Right lung (tissue), 10 donors: ENCODE measurements at places on chromosomes 7 and 10. TPM values are rescaled to one million over a fixed set of nuclear protein-coding genes. Genes with fewer than 3 reads are reported as not detected.

GRCh38 chr10:42933448-42934340 lies 143.2 kb upstream of the RET start:
- peak; percentile 74 for DNase-seq

The SLC18A3 gene
- polyA plus RNA-seq: not detected

- DNase-seq: no peak
Observed at GRCh38 chr7:142800699-142801260, 30.0 kb downstream of the PRSS2 start.

GRCh38 chr7:156823435-156823834 lies 69.5 kb downstream of the LMBR1 start:
- DNase-seq: no peak

DNA sequence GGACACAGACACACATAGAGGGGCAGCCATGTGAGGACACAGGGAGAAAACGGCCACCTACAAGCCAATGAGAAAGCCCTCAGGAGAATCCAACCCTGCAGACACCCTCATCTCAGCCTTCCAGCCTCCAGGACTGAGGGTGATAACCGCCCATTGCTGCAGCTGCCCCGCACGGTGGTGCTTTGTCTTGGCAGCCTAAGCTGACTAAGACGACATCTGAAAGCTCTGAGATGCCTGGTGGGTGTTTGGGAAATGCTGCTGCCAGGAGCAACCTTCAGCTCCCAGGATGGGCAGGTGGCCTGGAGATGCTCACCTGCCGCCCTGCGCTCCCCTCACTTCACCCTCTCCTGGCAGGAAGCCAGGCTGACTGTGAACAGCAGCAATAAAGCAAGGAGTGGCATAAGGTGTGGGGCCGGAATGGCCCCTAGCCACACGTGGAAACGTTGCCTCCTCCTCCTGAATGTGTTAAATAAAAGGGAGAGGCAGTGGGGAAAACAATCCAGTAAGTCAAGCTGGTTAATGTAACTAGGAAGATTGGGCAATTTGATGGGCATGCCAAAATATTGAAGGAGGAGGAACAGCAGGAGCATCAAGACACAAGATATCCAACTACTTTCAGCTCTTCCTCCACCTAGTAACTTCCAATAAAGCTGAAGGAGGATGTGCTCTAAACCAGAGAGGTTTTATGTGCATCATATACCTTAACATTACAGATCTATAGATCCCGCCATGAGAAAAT lies 121.5 kb downstream of the TNS3 start:
- DNase-seq: no peak

GRCh38 chr7:36644625-36645422 lies 79.5 kb downstream of the AOAH start:
- no peak for DNase-seq

DNA sequence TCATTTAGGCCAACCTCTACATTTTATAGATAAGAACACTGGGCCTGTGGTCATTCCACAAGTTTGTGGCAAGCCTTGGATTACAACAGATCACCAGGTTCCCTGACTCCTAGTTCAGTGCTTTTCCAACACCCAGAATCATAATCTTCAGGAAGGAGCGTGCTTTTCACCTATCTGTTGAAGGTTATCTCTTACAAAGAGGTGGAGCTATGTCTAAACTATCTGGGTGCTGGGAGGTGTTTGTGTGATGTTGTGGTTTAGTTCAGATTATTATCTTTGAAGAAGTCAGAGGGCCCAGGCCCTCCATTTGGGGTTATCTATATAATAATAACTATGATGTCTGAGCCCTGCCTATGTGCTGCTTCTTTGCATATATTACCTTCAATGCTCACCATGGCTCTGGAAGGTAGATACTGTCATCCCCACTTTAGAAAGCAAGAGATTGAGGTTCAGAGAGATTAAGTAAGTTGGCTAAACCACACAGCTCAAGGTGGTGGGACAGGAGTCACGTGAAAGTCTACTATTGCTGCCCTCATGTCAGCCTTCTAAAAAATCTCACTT lies 24.0 kb downstream of the IL2RA start:
- DNase-seq: no peak

GRCh38 chr7:151349507-151349853 lies 7.9 kb downstream of the NUB1 start:
- DNase-seq: no peak

GRCh38 chr7:142927085-142927745 lies 6.3 kb downstream of the TRPV5 start:
- no peak for DNase-seq

GRCh38 chr10:132846631-132847415 lies 60.9 kb upstream of the NKX6-2 start:
- no peak for DNase-seq

- DNase-seq: no peak
Observed at GRCh38 chr7:124843336-124843735, 77.7 kb upstream of the GPR37 start.

DNA sequence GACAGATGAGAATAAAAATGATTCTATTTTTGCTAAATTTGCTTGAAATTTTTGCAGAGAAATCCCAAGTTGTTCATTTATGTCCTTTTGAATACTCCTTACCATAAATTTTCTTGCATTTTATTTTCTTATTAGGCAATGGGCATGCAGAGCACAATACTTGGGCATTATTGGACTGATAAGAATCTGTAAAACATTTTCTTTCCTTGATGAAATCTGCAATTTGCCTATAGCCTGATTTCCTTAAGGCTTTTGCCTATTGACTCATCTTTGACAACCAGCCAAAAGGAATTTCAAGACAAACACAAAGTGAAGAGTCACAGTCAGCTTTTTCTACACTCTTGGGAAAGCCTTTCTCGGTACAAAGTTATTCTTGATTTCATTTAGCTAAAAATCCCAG lies 30.5 kb upstream of the GNAT3 start:
- DNase-seq: peak; percentile 16

The NPY4R2 gene
- polyA plus RNA-seq: not detected

- DNase-seq: no peak
Observed at GRCh38 chr10:117221156-117221711, 19.7 kb upstream of the SLC18A2 start.

The SCIN gene
- polyA plus RNA-seq: 5.8 TPM

DNA sequence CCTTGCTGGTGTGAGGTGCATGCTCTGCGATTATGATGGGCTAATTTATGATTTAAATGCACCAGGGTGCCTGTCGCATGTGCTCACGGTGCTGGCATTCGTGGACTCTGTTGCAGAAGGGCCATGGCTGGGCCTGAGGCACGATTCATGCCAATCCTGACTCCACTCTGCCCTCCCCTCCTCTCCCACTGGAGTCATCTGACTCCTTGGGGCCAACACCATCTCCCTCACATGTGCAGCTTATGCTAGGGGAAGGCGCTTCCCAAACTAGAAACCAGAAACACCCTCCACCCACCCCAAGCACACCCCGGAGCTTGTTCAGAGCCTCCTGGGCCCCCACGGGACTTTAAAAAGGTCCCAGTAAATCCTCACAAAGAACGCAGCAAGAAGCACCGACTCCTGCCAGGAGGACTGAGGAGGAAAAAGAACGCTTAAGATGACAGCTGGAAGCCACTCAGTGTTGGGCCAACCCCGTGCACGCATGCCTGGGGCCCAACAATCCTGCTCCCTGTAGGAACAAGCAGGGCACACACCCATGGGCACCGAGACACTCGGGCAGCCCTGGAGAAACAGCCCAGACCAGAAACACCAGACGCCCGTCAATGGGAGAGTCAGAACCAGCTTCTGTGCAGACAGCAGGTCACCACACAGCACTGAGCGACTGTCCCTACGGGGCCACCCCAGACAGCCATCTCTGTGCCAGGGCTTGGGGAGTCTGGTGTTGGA lies 14.1 kb downstream of the BRI3 start:
- DNase-seq: no peak

The FAM25G gene
- polyA plus RNA-seq: not detected

DNA sequence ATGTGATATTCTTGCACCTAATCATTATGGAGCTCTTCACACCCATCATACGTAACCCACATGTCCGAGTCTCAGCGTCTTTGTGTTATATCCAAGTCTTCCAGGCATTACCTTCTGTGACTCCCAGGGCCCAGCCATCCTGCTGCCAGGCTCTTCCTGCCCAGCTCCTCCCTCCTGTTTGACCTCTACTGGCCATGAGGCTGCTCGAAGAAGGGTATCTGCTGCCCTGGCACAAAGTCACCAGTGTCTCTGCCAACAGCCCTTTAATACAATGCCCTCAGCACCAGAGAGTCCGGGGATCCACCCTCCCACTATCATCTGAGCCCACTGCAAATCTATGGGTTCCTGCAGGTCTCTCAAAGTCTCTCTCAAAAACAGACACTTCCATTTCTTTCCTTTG lies 65.3 kb upstream of the WAC start:
- DNase-seq: no peak

GRCh38 chr10:11183015-11183414 lies 165.3 kb downstream of the CELF2 start:
- DNase-seq: no peak

The AQP1 gene
- polyA plus RNA-seq: 174 TPM

DNA sequence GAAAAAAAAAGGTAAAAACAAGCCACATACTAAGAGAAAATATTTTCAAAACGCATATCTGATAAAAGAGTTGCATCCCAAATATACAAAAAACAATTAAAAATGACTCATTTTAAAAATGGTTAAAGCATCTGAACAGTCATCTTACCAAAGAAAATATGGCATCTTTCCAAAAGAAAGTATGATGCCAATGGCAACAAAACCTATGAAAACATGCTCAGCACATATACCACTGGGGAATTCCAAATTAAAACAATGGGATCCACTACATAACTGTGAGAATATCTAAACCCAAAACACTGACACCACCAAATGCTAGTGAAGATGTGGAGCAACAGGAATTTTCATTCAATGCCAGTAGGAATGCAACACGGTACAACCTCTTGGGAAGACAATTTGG lies 39.3 kb downstream of the VSTM2A start:
- DNase-seq: no peak

- DNase-seq: no peak
Observed at GRCh38 chr7:81298951-81299666, 380.3 kb upstream of the SEMA3C start.

GRCh38 chr7:24049296-24049695 lies 234.7 kb upstream of the NPY start:
- no peak for DNase-seq

- DNase-seq: no peak
Observed at GRCh38 chr7:26626156-26626555, 238.2 kb downstream of the SKAP2 start.

DNA sequence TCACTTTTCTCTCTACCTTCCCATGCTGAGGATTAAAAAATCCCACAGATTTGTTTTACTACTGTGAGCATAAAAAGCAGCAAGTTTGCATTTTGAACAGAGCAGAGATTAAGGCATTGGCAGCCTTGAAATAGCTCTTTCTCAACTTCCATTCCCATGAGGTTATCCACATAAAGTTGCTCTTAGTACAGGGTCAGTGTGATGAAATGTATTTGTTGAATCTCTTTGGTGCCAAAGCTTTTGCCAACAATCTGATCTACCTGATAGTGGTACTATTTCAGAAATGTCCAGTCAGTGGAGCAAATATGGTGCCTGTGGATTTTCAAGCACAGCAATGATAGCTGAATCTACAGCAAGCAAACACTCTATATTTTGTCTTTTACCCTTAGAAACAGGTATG lies 254.8 kb downstream of the INHBA start:
- no peak for DNase-seq

DNA sequence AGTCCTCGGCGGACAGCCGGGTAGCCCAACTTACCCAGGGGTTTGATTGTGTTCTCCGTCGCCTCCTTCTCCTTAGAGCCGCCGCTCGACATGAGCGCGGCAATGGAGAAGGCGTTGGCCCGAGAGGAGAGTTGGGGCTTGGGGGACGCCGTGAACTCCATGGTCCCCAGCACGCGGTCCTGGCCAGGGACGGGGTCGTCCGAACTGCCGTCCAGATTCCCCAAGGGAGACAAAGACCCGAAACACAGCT lies 515 bp downstream of the TBX20 start:
- DNase-seq: no peak
